ENCODE measurements at places on chromosomes 6 and 20.

DNA sequence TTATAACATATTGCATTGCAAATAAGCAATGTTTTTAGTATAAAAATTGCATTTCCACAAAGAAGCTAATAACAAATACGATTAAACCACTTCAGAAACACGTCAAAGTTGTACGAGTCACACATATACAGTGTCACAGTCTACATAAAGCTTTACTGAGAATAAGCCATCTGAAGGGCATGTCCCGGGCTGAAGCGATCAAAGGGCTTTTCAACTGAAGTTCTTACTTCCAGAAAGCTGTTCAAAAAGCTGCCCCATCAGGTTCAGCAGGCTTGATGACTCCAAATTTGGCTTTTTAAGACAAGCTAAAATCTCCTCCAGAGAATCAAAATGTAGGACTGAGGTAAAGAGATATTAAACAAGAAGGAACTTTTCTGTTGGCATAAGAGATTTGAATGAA lies 37.5 kb upstream of the HAO1 start:
- no peak for DNase-seq

DNA sequence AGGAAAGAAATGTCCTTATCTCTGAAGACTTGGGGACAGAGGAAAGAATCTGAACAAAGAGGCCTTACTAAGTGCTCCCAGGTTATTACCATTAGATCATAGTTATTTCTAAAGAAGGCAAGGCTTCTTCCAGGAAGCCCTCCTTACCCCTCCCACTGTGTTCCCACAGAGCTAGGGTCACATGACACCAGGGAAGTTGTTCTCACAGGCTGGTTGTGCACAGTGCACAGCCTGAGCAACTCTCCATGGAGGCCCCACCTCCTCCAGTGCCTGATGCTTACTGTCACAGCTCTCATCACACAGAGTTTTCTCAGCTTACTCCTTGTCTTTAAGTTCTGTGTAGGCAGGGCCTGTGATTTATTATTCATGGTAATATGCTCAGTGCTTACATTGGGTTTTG lies 68.9 kb upstream of the SCGN start:
- DNase-seq, result peak; percentile 5

DNA sequence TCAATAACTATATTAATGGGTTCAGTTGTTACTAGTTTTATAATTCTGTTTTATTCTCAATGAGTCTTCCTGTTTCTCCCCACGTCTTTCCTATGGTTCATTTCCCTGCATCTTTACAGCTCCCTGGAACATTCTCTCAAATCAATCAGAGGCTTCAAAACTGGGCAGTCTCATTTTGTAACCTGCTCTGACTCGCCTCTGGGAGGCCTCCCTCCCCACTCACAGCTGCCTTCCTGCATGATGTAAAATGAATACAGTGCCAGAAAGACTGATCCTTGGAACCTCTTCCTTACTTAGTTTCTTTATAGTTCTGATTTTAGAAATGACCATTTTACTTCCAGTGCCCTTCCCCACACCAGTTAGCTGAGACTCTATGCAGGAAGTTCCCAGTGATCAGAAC lies 103.9 kb downstream of the ESR1 start:
- DNase-seq, result no peak

DNA sequence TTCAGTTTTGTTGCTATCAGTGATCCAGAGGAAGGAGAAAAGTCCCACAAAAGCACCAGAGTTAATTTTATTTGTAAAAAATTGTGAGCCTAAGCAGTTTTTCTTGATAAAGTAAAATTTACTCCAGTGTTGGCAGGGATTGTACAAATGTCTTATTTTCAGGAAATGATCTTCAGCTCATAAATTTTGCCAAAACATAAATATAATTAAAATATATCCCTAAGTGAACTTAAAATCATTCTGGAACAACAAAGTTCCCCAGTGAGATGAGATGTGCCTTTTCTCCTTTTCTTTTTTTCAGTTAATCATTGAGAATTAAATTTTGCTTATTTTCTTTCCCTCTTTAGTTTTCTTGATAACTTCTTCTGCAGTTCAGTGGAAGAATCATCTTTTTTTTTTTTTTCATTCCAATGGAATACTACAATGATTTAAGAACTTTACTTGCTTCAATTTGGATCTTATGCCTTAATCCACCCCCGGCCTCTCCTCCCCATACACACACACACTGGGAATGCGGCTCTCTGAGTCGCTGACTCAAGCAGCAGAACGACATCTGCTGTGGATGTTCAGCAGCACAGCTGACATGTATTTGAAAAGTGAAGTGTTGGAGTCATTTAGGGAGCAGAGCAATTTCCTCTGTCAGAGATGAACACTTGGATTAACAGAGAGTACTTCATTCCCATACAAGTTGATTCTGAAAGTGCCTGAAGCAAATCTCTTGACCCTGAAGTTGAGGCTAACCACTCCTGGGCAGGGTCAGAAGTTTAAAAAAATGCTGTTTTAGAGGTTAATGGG lies 27.7 kb upstream of the LAMA4 start:
- peak; percentile 74 for DNase-seq

DNA sequence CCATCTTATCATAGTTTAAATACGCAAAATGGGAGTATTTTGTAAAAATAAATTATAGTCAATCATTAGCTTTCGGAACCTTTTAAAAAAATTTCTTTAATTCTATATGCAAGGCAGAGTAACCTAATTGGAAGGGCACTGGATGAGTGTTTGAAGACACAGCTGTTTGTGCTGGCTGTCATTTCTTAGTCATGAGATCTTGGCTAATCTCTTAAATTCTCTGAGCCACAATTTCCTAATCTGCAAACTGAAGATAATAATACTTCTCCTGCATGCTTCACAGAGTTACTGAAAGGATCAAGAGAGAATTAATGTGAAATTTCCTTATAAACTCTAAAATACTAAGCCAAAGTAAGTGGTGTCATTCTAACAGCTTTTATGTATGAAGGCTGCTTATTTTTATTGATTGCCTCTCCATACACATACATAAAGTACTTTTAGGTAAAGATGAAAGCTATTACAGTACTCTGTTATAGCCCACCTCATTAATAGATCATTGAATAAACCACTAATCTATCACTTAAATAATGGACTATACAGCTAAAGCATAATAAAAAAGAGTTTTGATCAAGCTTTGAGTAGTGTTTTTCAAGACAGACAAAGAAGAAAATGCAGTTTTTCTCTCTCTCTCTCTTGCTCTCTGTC lies 383.7 kb upstream of the IRAK1BP1 start:
- DNase-seq, result no peak

GRCh38 chr20:2873747-2874041 lies 413 bp downstream of the PTPRA start:
- DNase-seq, result no peak

DNA sequence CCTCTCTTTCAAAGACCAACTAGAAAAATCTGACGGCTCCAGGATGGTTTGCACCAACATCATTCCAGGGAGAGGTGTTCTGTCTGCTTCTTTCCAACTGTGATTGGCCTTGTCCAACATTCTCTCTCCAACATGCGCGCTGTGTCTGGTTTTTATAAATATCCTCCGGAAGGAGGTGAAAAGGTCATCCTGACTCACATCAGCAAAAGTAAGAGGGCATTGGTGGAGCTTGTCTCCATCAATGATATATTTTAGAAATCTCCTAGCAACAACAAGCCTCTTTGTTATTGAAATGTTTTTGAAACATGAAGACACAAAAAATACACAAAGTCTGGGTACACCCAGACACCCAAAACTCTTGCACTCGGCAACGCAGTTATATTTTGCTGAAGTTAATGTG lies 475.3 kb upstream of the JARID2 start:
- DNase-seq, result no peak

DNA sequence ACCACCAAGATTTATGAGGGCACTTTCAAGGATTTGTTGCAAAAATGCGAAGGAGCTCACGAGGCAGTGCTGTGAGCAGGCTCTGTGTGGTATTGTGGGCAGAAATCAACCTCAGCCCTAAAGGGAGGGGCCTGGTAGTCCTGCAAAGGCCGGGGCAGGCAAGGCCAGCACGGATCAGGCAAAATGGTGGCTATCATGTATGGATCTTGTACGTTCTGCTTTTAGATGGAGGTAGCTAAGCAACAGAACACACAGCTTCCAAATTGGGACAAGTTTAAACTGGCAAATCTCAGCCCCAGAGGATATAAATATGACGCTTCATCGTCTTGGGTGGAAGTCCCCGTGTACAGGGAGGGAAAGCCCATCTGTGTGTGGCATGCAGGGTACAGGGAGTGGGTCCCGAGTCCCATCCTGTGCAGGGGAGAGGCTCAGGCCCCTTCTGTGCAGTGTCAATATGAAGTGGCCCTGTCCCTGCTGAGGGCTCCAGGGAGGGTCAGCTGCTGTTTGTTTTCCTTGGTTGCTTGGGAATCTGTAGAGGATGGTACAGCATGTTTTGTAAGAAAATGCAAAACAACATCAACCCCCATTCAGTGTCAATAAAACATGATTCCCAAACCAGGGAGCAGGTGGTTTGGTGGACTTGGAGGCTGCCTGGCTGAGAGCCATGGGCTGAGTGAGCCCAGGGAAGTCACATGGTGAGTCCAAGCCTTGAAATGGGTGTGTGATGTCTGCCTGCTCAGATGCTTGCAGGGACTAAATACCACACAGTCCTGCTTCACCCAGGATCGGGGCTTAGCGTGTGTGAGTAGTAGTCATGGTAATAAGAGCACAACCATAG lies 113.0 kb downstream of the SYCP2 start:
- DNase-seq, result no peak

GRCh38 chr20:44083220-44083933 lies 103.6 kb downstream of the JPH2 start:
- peak; percentile 89 for DNase-seq

GRCh38 chr6:15401120-15401519 lies 155.3 kb downstream of the JARID2 start:
- no peak for DNase-seq

GRCh38 chr6:145312481-145312880 lies 422.8 kb downstream of the EPM2A start:
- DNase-seq, result peak; percentile 4

All from kidney tubule cell (primary cell).